ENCODE measurements at places on chromosomes 7 and 10. TPM values are rescaled to one million over a fixed set of nuclear protein-coding genes. Genes with fewer than 3 reads are reported as not detected.

GRCh38 chr10:79292891-79293746, 54.1 kb upstream of the PPIF start:
- DNase-seq, result no peak
- H3K4me1 ChIP-seq, result no peaks in the 10 kb centered on the region
- H3K27me3 ChIP-seq, result no peaks in the 10 kb centered on the region
- H3K4me3 ChIP-seq, result no peak overlapping the region
- H3K36me3 ChIP-seq, result peaks cover 11% of the 10 kb centered on the region
- H3K27ac ChIP-seq, result peak overlapping the region; percentile 55

GRCh38 chr10:85280014-85280413, 951.6 kb downstream of the CCSER2 start:
- H3K27me3 ChIP-seq, result no peaks in the 10 kb centered on the region
- peaks cover 7% of the 10 kb centered on the region for H3K4me1 ChIP-seq
- no peak for DNase-seq
- no peaks in the 10 kb centered on the region for H3K36me3 ChIP-seq

- H3K4me3 ChIP-seq, result no peak overlapping the region
- no peak for DNase-seq
- no peaks in the 10 kb centered on the region for H3K27me3 ChIP-seq
- H3K36me3 ChIP-seq, result no peaks in the 10 kb centered on the region
- no peaks in the 10 kb centered on the region for H3K4me1 ChIP-seq
Observed at GRCh38 chr10:7634142-7634894, 32.4 kb downstream of the ITIH5 start.

- no peaks in the 10 kb centered on the region for H3K36me3 ChIP-seq
Observed at GRCh38 chr7:24910551-24911212, 69.3 kb downstream of the OSBPL3 start.

GRCh38 chr7:66157060-66157459, 42.4 kb downstream of the CRCP start:
- DNase-seq, result no peak
- H3K4me3 ChIP-seq, result no peak overlapping the region
- peaks cover 6% of the 10 kb centered on the region for H3K4me1 ChIP-seq

GRCh38 chr10:37124532-37124931, 866 bp upstream of the ANKRD30A start:
- no peaks in the 10 kb centered on the region for H3K4me1 ChIP-seq
- no peak overlapping the region for H3K4me3 ChIP-seq

GRCh38 chr7:141702892-141703291, 926 bp upstream of the DENND11 start:
- no peak for DNase-seq
- no peaks in the 10 kb centered on the region for H3K27me3 ChIP-seq
- no peaks in the 10 kb centered on the region for H3K4me1 ChIP-seq

- H3K27me3 ChIP-seq, result no peaks in the 10 kb centered on the region
- no peaks in the 10 kb centered on the region for H3K36me3 ChIP-seq
- no peak overlapping the region for H3K4me3 ChIP-seq
- no peaks in the 10 kb centered on the region for H3K4me1 ChIP-seq
Observed at GRCh38 chr7:138698281-138698680, 2.9 kb downstream of the SVOPL start.

DNA sequence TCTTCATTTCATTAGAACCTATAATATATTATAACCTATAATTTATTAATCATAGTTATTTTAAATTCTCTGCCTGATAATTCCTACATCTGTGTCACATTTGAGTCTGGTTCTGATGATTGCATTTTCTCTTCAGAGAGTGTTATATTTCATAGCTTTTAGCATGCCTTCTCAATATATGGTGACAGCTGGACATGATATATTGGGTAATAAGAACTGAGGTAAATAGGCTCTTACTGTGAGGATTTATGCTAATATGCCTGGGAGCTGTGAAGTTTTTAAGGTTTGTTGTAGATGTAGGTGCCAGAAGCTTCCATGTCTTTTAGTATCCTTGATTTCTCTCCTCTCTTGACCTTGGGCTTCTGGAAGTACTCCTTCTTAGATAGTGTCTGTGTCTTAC, 325.9 kb upstream of the SEMA3D start:
- H3K36me3 ChIP-seq, result no peaks in the 10 kb centered on the region
- H3K4me1 ChIP-seq, result no peaks in the 10 kb centered on the region
- no peaks in the 10 kb centered on the region for H3K27me3 ChIP-seq
- no peak overlapping the region for H3K27ac ChIP-seq
- DNase-seq, result no peak
- no peak overlapping the region for H3K4me3 ChIP-seq

GRCh38 chr10:86389441-86390193, 23.0 kb upstream of the GRID1 start:
- no peaks in the 10 kb centered on the region for H3K27me3 ChIP-seq
- no peaks in the 10 kb centered on the region for H3K4me1 ChIP-seq
- H3K4me3 ChIP-seq, result no peak overlapping the region
- no peak for DNase-seq
- H3K27ac ChIP-seq, result no peak overlapping the region

GRCh38 chr10:71957546-71958275, 6.5 kb upstream of the CHST3 start:
- DNase-seq, result no peak
- no peaks in the 10 kb centered on the region for H3K36me3 ChIP-seq
- H3K4me1 ChIP-seq, result peaks cover 4% of the 10 kb centered on the region
- H3K4me3 ChIP-seq, result no peak overlapping the region
- H3K27me3 ChIP-seq, result no peaks in the 10 kb centered on the region
- H3K27ac ChIP-seq, result no peak overlapping the region

GRCh38 chr7:76408121-76408560, 1.4 kb downstream of the SSC4D start:
- H3K27me3 ChIP-seq, result no peaks in the 10 kb centered on the region
- no peak for DNase-seq
- no peaks in the 10 kb centered on the region for H3K36me3 ChIP-seq

DNA sequence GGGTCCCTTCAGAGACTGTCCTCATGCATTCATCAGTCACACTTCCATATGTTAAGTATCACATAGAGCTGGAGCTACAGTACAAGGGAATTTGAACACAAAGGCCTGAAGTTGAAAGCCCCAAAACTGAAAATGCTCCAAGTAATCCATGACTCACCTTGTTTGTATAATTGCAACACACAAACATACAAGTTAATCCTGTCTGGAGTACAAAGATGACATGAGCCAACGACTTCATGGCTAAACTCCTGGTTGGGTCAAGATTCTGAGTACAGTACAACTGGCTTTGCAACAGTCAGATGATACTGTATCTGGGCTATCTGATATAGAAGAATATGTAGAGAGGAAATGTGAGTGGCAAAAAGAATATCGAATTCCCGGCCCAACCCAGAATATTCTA, 73.1 kb upstream of the AASS start:
- no peak overlapping the region for H3K4me3 ChIP-seq
- peaks cover 7% of the 10 kb centered on the region for H3K4me1 ChIP-seq

DNA sequence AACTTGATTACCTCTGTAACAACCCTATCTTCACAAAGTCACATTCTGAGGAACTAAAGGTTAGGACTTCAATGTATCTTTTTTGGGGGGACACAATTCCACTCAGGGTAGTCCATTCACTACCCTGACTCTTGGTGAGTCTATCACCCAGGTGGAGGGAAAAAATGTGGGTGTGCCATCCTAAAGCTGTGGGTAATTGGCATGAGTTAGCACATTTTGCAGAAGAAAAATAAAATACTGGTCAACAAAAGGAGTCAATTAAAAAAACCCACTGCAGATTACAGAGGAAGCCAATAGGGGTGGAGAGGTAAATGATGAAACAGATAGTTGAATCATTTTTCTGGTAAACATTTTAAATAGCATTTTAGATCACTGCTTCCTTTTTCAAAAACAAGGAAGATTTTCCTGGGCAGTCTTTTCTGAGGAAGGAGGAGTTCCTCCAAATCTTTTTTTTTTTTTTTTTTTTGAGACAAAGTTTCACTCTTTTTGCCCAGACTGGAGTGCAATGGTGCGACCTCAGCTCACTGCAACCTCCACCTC, 5.1 kb upstream of the BLVRA start:
- no peak for DNase-seq
- no peaks in the 10 kb centered on the region for H3K36me3 ChIP-seq
- H3K4me1 ChIP-seq, result no peaks in the 10 kb centered on the region
- no peak overlapping the region for H3K4me3 ChIP-seq
- no peaks in the 10 kb centered on the region for H3K27me3 ChIP-seq

DNA sequence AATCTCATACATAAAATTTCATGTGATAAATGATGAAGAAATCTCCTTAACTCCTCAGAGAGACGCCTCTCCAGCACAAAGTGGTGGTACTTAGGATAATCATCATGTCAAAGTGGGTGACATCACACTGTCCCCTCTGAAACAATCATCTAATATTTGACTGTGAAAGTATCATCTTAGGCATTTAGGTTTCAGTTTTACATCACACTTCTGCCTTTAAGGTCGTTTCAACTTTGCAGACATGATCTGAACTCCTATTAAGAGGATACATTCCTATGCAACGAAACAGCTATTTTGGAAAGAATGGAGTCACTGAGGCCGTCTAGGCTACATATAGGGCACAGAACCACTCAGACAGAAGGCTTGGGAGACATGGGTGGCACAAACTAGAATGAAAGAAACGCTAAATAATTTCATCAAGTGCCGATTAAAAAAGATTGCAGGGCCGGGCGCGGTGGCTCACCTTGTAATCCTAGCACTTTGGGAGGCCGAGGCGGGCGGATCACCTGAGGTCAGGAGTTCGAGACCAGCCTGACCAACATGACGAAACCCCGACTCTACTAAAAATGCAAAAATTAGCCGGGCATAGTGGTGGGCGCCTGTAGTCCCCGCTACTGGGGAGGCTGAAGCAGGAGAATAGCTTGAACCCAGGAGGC, 2.0 kb downstream of the VOPP1 start:
- DNase-seq, result no peak
- H3K4me1 ChIP-seq, result peaks cover 19% of the 10 kb centered on the region
- H3K36me3 ChIP-seq, result no peaks in the 10 kb centered on the region

- no peak overlapping the region for H3K4me3 ChIP-seq
- no peaks in the 10 kb centered on the region for H3K27me3 ChIP-seq
- DNase-seq, result no peak
- no peaks in the 10 kb centered on the region for H3K36me3 ChIP-seq
Observed at GRCh38 chr10:60465801-60466200, 76.1 kb upstream of the ANK3 start.

- H3K36me3 ChIP-seq, result no peaks in the 10 kb centered on the region
- H3K27ac ChIP-seq, result no peak overlapping the region
- DNase-seq, result no peak
- no peaks in the 10 kb centered on the region for H3K27me3 ChIP-seq
- H3K4me1 ChIP-seq, result no peaks in the 10 kb centered on the region
- H3K4me3 ChIP-seq, result no peak overlapping the region
Observed at GRCh38 chr10:122128357-122128756, 139.4 kb downstream of the TACC2 start.

GRCh38 chr7:150964593-150965111, 13.5 kb downstream of the KCNH2 start:
- no peak overlapping the region for H3K4me3 ChIP-seq
- H3K27me3 ChIP-seq, result no peaks in the 10 kb centered on the region
- no peaks in the 10 kb centered on the region for H3K4me1 ChIP-seq

DNA sequence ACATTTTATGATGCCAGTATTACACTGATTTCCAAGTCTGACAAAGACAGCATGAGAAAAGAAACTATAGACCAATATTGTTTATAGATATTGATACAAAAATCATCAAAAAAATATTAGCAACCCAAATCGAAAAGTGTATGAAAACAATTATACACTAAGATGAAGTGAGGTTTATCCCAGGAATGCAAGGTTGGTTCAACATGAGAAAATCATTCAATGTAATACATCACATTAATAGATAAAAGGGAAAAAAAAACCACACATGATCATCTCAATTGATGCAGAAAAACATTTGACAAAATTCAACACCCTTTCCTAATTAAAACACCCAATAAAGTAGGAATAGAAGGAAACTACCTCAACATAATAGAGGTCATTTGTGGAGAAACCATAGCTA, 153.9 kb downstream of the DNAJC1 start:
- no peak overlapping the region for H3K27ac ChIP-seq
- H3K36me3 ChIP-seq, result no peaks in the 10 kb centered on the region
- no peak for DNase-seq
- H3K27me3 ChIP-seq, result no peaks in the 10 kb centered on the region

- H3K4me3 ChIP-seq, result no peak overlapping the region
- no peaks in the 10 kb centered on the region for H3K27me3 ChIP-seq
- no peak for DNase-seq
- H3K27ac ChIP-seq, result no peak overlapping the region
- H3K36me3 ChIP-seq, result no peaks in the 10 kb centered on the region
- peaks cover 4% of the 10 kb centered on the region for H3K4me1 ChIP-seq
Observed at GRCh38 chr10:69425041-69425440, 8.3 kb upstream of the TACR2 start.

DNA sequence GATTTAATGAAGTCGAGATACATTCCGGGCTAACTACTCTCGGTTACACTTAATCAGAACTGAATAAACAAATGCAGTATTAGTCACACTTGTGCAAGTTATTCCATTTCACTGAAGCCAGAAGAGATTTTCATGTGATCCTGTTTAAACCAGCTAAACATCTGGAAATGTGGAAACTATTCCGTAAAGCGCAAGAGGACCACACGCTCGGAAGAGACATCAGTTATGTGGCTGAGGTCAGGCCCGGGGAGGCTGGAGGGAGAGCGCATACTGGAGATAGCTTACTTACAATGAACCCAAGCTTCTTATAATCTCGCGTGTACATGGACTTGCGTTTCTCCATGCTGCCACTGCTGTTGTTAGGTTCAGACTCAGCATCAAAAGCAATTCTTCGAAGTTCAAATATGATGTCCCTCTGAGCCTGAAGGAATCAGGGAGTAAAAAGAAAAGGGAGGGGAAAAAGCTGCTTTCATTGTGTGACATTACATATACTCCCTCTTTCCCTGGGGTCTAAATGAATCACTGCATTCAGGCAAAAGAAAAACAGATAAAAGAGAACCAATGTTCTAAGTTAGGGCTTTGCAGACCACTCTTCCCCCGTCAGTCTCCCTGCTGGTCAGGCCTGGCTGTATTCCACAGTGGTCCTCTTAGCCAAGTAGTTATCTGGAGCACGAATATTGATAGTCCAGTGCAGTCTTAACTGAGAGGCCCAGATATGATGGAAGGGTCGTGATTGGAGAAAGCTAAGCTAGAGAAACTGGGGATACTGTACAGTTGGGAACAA, 237.4 kb downstream of the ELMO1 start:
- peaks cover 12% of the 10 kb centered on the region for H3K4me1 ChIP-seq
- DNase-seq, result no peak
- no peak overlapping the region for H3K27ac ChIP-seq
- H3K4me3 ChIP-seq, result no peak overlapping the region
- no peaks in the 10 kb centered on the region for H3K36me3 ChIP-seq

GRCh38 chr7:155795401-155795800, 16.9 kb downstream of the SHH start:
- peaks cover 1% of the 10 kb centered on the region for H3K4me1 ChIP-seq
- DNase-seq, result no peak
- no peaks in the 10 kb centered on the region for H3K27me3 ChIP-seq
- no peak overlapping the region for H3K4me3 ChIP-seq
- no peak overlapping the region for H3K27ac ChIP-seq

The CPA2 gene
- total RNA-seq, result not detected

The NYAP1 gene
- total RNA-seq, result 0.09 TPM

The SMKR1 gene
- total RNA-seq, result not detected

The CPED1 gene
- total RNA-seq, result 58.0 TPM

The NEURL1 gene
- 0.17 TPM for total RNA-seq

The OR6B1 gene
- not detected for total RNA-seq
